ENCODE measurements at places on chromosomes 2 and 18. TPM values are rescaled to one million over a fixed set of nuclear protein-coding genes. Genes with fewer than 3 reads are reported as not detected.

GRCh38 chr2:58221909-58222308, 19.2 kb downstream of the FANCL start:
- DNase-seq, result no peak
- H3K4me3 ChIP-seq, result no peak overlapping the region
- H3K4me1 ChIP-seq, result peaks cover 6% of the 10 kb centered on the region
- no peaks in the 10 kb centered on the region for H3K27me3 ChIP-seq

DNA sequence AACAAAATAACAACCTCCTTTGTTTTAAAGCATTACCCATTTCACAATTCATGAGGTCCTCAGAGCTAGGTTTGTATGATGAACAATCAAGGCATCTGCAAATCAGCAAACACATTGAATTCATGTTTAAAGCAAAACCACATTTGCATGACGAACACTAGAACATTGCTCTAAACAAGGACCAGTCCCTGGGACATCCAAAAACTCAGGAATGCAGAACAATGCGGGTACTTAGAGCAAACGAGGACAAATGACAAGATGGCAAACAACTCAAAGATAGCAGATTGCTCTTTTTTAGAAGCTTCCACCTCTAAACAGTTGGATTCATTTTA, 45.7 kb upstream of the RALBP1 start:
- no peaks in the 10 kb centered on the region for H3K36me3 ChIP-seq
- H3K4me3 ChIP-seq, result no peak overlapping the region
- H3K27me3 ChIP-seq, result no peaks in the 10 kb centered on the region
- peaks cover 3% of the 10 kb centered on the region for H3K4me1 ChIP-seq

- no peaks in the 10 kb centered on the region for H3K36me3 ChIP-seq
- H3K27me3 ChIP-seq, result peaks cover 13% of the 10 kb centered on the region
- H3K4me3 ChIP-seq, result no peak overlapping the region
- DNase-seq, result peak; percentile 87
- no peak overlapping the region for H3K27ac ChIP-seq
These were observed 34.5 kb downstream of the NEURL3 start for GRCh38 chr2:96470636-96471035.

- peaks cover 85% of the 10 kb centered on the region for H3K4me1 ChIP-seq
- no peaks in the 10 kb centered on the region for H3K27me3 ChIP-seq
- no peaks in the 10 kb centered on the region for H3K36me3 ChIP-seq
- peak overlapping the region; percentile 99 for H3K27ac ChIP-seq
These were observed 205.1 kb downstream of the ARL4C start for GRCh38 chr2:234291765-234292204.

DNA sequence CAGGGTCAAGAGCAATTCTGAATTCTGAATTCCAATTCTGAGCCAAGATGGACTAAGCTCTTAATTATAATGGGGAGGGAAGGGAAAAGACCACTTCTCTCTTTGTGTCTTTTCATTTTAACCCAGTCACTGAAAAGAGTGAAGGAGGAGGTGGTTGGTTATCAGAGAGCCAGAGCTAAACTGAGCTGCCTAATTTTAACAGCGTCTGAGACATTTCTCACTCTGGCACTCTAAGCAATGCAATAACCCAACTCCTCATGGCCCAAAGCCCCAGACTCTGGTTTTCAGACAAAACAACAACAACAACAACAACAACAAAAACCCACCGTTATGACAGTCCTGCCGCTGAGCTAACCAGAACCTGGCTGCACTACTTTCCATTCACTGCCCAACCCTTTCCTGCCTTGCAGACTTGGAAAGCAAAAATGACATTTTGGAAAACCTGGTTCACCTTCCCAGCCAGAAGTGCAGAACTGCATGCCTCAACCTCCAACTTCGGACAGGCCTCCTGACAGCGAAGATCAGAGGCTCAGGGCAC, 1.0 kb downstream of the CHST10 start:
- no peak for DNase-seq
- peak overlapping the region; percentile 73 for H3K27ac ChIP-seq
- peak overlapping the region; percentile 82 for H3K4me3 ChIP-seq
- peaks cover 19% of the 10 kb centered on the region for H3K4me1 ChIP-seq

DNA sequence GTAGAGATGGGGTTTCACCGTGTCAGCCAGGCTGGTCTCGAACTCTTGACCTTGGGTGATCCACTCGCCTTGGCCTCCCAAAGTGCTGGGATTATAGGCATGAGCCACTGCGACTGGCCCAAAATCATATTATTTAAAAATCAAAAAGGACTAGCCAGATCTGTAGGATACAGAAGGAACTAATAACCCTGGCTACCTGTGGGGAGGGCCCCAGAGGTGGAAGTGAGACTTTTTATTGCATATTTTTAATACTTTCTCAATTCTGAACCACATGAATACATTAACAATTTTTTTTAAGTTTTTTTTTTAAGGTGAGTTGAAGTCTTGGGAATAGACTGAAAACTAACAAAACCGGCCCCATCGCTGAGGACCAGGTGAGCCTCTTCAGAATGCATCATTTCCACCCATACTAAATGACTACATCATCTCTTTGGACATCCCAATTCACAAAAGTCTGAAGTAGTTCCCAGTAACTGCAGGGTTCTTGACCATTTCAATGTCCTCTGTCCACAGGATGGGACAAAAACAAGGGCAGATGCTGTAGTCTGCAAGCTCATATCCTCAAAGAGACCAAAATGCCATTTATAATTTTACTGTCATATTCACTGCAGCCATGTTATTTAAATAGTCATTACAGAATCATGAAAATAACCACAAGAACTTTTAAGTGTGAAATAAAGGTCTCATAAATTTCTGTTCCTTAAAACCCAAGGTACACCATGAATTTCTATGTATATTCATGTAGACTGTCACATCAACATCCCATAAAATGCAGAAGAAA, 21.4 kb downstream of the RPL31 start:
- H3K4me3 ChIP-seq, result no peak overlapping the region
- peaks cover 16% of the 10 kb centered on the region for H3K36me3 ChIP-seq
- H3K4me1 ChIP-seq, result peaks cover 3% of the 10 kb centered on the region
- no peaks in the 10 kb centered on the region for H3K27me3 ChIP-seq
- no peak overlapping the region for H3K27ac ChIP-seq
- DNase-seq, result no peak

DNA sequence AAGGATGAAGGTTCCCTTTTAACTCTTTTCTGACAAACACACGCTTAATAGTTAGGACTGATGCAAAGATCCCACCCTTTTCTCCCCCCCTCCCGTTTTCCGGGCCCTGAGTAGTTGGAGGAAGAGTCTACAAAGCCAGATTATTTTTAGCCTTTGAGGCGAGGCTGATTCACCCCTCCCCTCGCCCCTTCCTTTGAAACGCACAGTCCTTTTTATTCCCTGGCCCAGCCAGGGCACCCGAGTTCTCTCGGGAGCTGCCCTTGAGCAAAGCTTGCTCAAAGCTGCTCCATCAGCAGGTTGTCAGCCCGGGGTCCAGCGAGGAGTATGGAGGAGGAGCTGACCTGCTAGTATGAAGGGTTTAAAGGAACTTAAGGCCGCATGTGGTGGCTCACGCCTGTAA, 47.1 kb upstream of the SPRED2 start:
- peaks cover 6% of the 10 kb centered on the region for H3K27me3 ChIP-seq
- no peak overlapping the region for H3K27ac ChIP-seq
- no peaks in the 10 kb centered on the region for H3K4me1 ChIP-seq
- DNase-seq, result no peak
- H3K36me3 ChIP-seq, result no peaks in the 10 kb centered on the region
- H3K4me3 ChIP-seq, result no peak overlapping the region

Gene RHBDD1
- total RNA-seq, result 44.7 TPM

Gene LRATD1
- total RNA-seq, result not detected

Gene DLGAP1
- 0.99 TPM for total RNA-seq

Gene ALPI
- total RNA-seq, result not detected

Gene ITGA6
- 0.68 TPM for total RNA-seq
